Activated CD8-positive, alpha-beta T cell treated with anti-CD3 and anti-CD28 coated beads for 36 hours (primary cell): ENCODE measurements at places on chromosomes 13 and 19. TPM values are rescaled to one million over a fixed set of nuclear protein-coding genes. Genes with fewer than 3 reads are reported as not detected.

Gene GJB6
- 2.3 TPM for total RNA-seq

Gene SYCN
- total RNA-seq, result not detected

Gene ZNF234
- 7.4 TPM for total RNA-seq

Gene KLHL1
- not detected for total RNA-seq

Gene OR4F17
- total RNA-seq, result not detected

Gene USHBP1
- total RNA-seq, result 0.29 TPM

Gene NEK5
- total RNA-seq, result 0.11 TPM

Gene SBK2
- total RNA-seq, result not detected

Gene MAB21L1
- total RNA-seq, result not detected

Gene CPAMD8
- total RNA-seq, result not detected

Gene ZNF835
- total RNA-seq, result 3.0 TPM

Gene CCDC8
- not detected for total RNA-seq

Gene MBD3L2
- total RNA-seq, result not detected

Gene MIA
- not detected for total RNA-seq

Gene HRC
- not detected for total RNA-seq

GRCh38 chr19:43425567-43426392 is 11.1 kb downstream of the TEX101 start:
- no peak for DNase-seq

- DNase-seq, result peak; percentile 21
Observed at GRCh38 chr19:35038623-35039512, 2.7 kb upstream of the HPN start.

GRCh38 chr13:33127009-33127551 is 110.9 kb downstream of the KL start:
- DNase-seq, result no peak

- no peak for DNase-seq
Observed at GRCh38 chr19:15285896-15286591, 46.3 kb downstream of the BRD4 start.

GRCh38 chr19:1856698-1857603 is 6.4 kb downstream of the KLF16 start:
- DNase-seq, result peak; percentile 72

GRCh38 chr13:61432029-61432428 is 16.4 kb upstream of the PCDH20 start:
- no peak for DNase-seq

DNA sequence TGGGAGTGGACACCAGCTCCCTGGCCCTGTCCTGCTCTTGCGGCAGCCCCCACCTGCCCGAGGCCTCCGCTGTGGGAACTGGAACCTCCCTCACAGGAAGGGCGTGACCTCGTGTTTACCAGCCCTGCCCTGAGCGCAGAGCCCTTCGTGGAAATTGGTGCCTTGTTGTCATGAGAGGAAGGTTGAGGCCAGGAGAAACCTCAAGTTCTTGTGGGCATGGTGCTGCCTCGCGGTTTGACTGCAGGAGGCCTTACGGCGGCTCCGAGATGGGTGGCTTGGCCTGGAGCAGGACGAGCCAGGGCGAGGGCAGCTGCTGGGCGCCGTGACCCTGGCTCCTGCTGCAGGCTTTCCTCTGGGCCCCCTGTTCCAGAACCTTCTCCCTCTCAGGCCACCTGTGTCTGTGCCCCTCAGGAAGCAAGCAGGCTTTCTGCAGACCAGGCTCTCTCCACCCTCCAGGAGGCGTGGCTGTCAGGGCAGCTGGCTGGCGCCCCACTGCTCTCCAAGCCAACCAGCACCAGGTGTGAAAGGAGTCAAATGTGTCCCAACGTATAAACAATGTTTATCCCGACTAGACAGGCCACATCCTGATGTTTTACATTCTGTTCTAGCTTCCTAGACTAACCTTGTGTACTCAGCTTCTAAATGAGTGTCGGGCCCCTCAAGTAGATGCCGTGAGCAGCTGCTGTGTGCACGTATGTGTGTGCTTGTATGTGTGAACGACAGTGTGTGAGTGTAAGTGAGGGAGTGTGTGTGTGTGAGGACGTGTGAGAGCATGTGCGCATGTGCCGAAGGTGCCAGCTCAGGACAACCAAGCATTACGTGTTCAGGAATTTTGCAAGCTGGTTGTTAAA is 10.4 kb upstream of the RASA3 start:
- DNase-seq, result peak; percentile 73

GRCh38 chr19:51107406-51108065 is 673 bp downstream of the CTU1 start:
- peak; percentile 55 for DNase-seq

GRCh38 chr13:23654111-23655110 is 84.2 kb downstream of the TNFRSF19 start:
- DNase-seq, result no peak

DNA sequence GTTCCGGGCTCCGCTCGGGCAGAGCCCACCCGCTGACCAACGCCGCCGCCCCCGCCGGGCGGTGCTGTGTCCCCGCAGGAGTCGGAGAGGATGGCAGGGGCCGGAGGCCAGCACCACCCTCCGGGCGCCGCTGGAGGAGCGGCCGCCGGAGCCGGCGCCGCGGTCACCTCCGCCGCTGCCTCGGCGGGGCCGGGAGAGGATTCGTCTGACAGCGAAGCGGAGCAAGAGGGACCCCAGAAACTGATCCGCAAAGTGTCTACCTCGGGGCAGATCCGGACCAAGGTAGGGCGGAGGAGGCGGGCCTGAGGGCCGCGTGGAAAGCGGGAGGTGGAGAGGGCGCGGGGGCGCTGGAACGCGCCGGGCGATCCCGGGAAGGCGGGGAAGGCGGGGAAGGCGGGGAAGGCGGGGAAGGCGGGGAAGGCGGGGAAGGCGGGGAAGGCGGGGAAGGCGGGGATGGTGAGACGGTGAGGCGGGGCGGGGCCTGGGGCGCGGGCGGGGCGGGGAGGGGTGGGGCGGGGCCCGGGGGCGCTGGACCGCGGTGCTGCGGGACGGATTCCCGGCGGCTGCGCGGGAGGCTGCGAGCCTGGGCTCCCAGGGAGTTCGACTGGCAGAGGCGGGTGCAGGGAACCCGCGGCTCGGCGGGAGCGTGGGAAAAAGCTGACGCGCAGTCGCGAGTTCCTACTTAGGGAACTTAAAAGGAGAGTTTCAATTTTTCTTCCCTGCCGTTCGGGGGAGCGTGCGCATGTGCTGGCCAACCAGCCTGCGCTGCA is 421 bp downstream of the DGKH start:
- DNase-seq, result peak; percentile 59

- peak; percentile 66 for DNase-seq
Observed at GRCh38 chr19:47094557-47095475, 18.8 kb downstream of the ZC3H4 start.

GRCh38 chr19:58009666-58010301 is 7.2 kb upstream of the ZNF606 start:
- peak; percentile 83 for DNase-seq

GRCh38 chr13:102608974-102609373 is 12.2 kb downstream of the TPP2 start:
- peak; percentile 12 for DNase-seq

- DNase-seq, result no peak
Observed at GRCh38 chr13:62142048-62142447, 726.4 kb upstream of the PCDH20 start.

GRCh38 chr19:13437919-13438618 is 68.2 kb downstream of the CACNA1A start:
- DNase-seq, result no peak

- peak; percentile 77 for DNase-seq
Observed at GRCh38 chr19:34269968-34270621, 15.7 kb downstream of the GARRE1 start.

- DNase-seq, result no peak
Observed at GRCh38 chr13:27487776-27488175, 37.4 kb upstream of the MTIF3 start.

- DNase-seq, result no peak
Observed at GRCh38 chr19:29574510-29574909, 31.6 kb upstream of the POP4 start.

- no peak for DNase-seq
Observed at GRCh38 chr19:8336660-8337059, 6.4 kb downstream of the KANK3 start.

- DNase-seq, result no peak
Observed at GRCh38 chr13:23957981-23958380, 60.7 kb upstream of the C1QTNF9B start.

- no peak for DNase-seq
Observed at GRCh38 chr19:30148039-30148790, 206.2 kb downstream of the URI1 start.

DNA sequence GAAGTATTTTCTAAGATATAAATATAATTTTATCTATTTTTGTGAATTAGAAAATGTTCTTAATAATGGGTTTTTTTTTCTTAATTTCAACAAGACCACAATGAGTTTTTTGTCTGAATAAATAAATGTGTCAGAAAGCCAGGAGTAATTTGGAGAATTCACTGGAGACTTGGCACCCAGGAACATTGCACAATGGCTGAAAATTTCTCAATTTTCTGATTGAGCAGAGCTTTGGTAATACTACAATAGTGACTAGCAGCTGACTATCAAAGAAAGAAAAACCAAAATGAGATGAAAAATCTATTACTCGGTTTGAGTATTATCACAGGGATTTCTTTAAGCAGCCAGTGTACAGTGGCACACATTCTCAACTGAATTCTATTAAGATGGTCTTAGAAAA is 394.4 kb upstream of the PCDH20 start:
- DNase-seq, result no peak

- DNase-seq, result no peak
Observed at GRCh38 chr19:5655412-5655811, 24.9 kb downstream of the MICOS13 start.

DNA sequence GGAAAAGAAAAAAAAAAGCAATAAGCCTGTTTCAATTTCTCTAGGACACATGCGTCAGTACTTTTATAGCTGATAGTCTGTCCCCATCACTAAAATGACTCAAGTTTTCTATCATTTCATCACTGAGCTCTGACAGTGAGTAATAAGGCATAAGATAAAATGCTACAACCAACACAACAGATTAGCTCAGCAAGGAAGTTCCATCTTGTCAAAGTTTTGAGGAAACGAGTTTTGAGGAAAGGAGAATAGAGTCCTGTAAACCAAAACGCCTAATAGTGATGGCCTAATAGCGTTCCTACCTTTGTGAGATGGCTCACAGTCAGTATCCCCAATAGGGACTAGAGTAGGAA is 145.1 kb downstream of the LACC1 start:
- no peak for DNase-seq

GRCh38 chr19:37218592-37218935 is 550 bp downstream of the ZNF383 start:
- peak; percentile 71 for DNase-seq

- DNase-seq, result peak; percentile 52
Observed at GRCh38 chr19:18385675-18386542, at the start of gene GDF15. GDF15 (plus strand) TSS chr19:18386158; CDS start chr19:18386190, 32 bp downstream.

DNA sequence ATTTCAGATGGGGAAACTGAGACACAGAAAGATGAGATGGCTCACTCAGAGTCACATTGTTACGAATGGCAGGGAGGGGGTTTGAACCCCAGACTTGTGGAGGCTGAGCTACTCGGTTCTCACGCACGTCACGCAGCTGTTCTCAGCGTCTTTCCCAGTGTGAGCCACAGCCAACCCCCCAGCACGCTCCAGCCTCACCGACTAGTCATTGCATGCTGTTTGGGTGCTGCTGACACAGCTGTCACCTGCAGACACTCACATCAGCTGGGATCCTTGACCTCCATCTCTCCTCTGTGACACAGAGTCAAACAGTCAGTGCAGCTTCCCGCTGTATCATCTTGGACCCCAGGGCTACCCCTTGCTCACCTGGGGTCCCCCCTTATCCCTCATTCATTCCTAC is 2.4 kb upstream of the NCAN start:
- DNase-seq, result no peak

GRCh38 chr13:43360892-43361610 is 337.7 kb downstream of the DNAJC15 start:
- no peak for DNase-seq

GRCh38 chr13:44355621-44356020 is 18.0 kb upstream of the SERP2 start:
- DNase-seq, result no peak

GRCh38 chr19:2353159-2353886 is 6.7 kb upstream of the TMPRSS9 start:
- no peak for DNase-seq

DNA sequence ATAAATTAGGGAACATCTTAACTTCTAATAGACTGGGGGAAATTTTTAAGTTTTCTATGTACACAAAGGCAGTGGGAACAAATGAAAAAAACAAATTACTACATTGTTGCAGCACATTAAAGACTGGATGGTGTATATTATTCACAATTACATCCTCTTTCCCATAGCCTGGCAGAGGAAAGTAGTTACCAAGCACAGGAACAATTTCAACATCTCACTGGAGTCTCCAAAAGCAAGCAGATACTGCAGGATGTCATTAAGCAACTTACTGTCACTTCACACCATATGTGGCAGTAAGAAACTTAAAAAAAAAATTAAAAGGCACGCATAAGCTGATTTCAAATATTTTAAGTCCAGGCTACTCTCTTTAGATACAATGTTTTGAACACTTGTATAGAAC is 6.4 kb upstream of the EFNB2 start:
- DNase-seq, result no peak

DNA sequence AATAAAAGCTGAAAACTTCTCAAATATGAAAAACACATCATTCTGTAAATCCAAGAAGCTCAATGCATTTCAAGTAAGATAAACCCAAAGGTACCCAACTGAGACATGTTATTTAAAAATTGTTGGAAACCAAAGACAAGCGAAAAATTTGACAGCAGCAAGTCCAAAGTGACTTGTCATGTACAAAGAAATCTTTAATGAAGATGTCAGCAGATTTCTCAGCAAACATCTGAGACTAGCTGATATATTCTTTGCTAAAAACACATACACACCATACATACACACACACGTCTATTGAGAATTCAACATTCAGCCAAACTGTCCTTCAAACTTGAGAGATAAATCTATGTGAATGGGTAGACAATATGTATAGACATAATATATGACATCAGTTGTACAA is 5.7 kb upstream of the ZNF222 start:
- no peak for DNase-seq

DNA sequence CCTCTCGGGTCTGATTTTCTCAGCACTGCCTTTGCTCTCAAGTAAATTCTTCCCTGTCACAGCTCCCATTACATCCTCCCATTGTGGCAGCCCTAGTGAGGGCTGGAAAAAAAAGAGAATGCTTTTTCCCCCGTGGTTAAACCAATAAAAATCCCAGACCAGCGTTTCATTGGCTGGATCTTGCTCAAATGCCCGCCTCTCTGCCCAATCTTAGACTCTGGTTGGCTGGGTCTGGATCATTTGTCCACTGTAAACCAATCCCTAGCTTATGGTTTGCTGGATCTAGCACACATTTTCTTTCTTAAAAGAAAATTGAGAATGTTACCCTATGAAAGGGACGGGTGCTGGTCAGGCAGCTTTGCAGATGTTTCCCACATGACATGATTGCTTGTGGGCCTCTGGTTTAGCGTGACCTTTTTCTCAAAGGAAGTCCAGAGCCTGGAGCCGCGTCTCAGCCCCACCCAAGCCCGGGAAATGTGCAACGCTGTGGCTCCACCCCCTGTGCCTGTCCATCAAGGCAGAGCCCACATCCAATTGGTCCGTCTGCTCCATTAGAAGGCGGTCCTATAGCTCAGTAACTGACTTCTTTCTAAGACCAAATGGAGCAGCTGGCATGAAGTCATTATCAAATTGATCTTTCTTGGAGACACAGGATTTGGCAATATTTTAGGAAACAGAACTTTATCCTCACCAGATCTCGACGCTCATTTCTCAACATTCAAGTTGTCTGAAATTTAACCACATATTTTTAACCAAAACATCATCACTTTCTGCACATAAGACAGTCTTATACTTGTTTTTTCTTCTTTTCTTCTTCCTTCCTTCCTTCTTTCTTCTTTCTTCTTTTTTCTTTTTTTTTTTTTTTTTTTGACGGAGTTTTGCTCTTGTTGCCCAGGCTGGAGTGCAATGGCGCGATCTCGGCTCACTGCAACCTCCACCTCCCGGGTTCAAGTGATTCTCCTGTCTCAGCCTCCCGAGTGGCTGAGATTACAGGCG is 2.6 kb upstream of the MCEMP1 start:
- DNase-seq, result peak; percentile 57

GRCh38 chr13:95349267-95349666 is 48.0 kb upstream of the ABCC4 start:
- no peak for DNase-seq
